CD4-positive, alpha-beta T cell treated with Interleukin-6 at 100 ng/mL for 8 hours (primary cell): ENCODE measurements at places on chromosomes 4 and X.

DNA sequence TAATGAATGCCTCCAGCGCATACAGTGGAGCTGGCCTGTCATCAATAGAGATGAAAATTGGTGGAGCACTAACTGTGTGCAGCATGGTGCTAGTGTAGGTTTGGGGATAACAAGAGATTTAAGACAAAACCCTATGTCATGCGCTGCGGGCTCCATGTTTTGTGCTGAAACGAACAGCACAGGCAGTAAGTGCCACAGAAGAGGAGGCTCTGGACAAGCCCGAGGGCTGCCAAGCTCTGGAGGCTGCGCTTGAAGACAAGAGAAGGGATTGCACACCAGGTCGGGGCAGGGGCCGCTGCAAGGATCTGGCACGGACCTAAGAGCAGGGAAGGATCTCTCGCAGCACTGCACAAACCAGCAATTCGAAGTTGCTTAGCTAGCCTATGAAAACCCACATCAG is 35.5 kb downstream of the TENM3 start:
- no peak for DNase-seq

GRCh38 chrX:115650916-115651315 is 89.9 kb downstream of the PLS3 start:
- no peak for DNase-seq

GRCh38 chrX:110450050-110450449 is 91.4 kb downstream of the RTL9 start:
- peak; percentile 42 for DNase-seq

- no peak for DNase-seq
Observed at GRCh38 chr4:112852601-112853000, 196.9 kb upstream of the ANK2 start.

DNA sequence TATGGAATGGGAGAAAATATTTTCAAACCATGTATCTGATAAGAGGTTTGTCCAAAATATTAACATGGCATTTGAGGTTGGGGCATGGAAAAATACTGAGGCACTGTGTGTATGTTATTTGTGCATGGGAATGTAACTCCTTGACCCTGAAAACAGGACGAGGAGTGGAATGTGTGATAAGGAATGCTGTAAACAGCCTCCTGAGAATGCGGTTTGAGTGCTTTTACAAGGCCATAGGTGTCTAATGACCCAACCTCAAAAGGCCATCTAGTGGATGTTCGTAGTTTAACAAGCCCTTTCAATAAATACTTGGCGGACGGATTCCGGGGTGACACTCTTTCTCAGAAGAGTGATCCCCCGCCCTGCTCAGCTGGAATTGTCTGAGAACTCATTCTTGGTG is 162.9 kb upstream of the USP9X start:
- no peak for DNase-seq

GRCh38 chr4:119490335-119490734 is 138.3 kb downstream of the PDE5A start:
- no peak for DNase-seq

DNA sequence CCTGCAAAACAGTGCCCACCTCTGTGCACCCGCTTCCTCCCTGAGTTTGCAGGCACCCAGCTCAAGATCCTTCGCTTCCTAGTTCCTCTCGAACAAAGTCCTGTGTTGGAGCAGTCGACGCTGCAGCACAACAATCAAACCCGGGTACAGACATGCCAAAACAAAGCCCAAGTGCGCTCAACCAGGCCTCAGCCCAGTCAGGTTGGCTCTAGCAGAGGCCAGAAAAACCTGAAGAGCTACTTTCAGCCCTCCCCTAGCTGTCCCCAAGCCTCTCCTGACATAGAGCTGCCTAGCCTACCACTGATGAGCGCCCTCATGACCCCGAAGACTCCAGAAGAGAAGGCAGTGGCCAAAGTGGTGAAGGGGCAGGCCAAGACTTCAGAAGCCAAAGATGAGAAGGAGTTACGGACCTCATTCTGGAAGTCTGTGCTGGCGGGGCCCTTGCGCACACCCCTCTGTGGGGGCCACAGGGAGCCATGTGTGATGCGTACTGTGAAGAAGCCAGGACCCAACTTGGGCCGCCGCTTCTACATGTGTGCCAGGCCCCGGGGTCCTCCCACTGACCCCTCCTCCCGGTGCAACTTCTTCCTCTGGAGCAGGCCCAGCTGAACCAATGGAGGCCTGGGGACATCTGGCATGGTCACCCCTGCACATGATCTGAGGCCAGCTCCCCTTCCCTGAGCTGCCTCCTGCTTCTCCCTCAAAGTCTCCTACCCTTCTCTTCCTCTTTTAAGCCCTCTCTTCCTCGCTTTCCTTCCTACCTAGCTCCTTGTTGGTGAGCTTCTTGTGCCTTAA is 6.9 kb downstream of the APEX2 start:
- no peak for DNase-seq

DNA sequence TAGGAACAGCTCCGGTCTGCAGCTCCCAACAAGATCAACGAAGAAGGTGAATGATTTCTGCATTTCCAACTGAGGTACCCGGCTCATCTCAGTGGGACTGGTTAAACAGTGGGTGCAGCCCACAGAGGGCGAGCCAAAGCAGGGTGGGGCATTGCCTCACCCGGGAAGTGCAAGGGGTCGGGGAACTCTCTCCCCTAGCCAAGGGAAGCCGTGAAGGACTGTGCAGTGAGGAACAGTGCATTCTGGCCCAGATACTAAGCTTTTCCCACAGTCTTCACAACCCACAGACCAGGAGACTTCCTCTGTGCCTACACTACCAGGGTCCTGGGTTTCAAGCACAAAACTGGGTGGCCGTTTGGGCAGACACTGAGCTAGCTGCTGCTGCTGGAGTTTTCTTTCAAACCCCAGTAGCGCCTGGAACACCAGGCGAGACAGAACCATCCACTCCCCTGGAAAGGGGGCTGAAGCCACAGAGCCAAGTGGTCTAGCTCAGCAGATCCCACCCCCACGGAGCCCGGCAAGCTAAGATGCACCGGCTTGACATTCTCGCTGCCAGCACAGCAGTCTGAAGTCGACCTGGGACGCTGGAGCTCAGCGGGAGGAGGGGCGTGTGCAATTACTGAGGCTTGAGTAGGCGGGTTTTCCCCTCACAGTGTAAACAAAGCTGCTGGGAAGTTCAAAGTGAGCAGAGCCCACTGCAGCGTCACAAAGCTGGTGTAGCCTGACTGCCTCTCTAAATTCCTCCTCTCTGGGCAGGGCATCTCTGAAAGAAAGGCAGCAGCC is 84.6 kb downstream of the THOC2 start:
- DNase-seq = peak; percentile 1

DNA sequence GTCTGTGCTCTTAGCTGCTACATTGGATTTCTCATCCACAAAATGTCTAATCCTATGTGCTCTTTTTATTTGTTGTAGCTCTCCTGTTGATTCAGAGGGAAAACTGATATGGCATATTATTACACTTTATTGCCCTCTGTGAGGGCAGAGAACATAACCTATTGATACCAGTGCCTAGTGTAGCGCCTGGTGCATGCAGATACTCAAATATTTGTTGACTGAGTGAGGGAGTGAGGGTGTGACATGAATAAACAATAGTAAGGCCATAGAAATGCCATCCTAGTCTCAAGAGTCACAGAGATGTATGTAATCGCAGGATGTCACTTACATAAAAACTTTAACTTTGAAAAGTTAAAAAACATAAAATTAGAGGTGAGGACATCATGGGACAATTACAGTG is 159.1 kb downstream of the SHROOM3 start:
- DNase-seq = no peak

DNA sequence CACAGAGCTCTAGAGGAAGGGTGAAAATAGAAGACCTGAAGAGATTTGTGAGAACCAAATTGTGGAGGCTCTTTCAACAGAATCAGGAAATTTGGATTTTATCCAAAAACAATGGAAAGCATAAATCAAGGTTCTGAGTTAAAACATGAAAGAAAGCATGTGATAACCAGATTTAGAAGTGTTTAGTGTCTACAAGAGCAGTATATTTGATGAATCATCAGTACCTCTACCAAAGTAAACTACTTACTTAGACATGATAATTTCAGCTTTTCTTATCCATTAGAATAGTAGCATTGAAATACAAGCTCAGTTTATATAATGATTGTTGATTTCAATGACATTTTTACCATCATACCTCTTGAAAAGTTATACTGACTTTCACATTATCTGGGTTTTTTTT is 25.9 kb upstream of the INTU start:
- no peak for DNase-seq
